ENCODE measurements at places on chromosomes 13 and 19. TPM values are rescaled to one million over a fixed set of nuclear protein-coding genes. Genes with fewer than 3 reads are reported as not detected.

GRCh38 chr13:76790980-76791819, 95.0 kb downstream of the KCTD12 start:
- DNase-seq, result no peak
- no peak overlapping the region for H3K27ac ChIP-seq
- no peaks in the 10 kb centered on the region for H3K36me3 ChIP-seq
- no peak overlapping the region for H3K4me3 ChIP-seq

- no peaks in the 10 kb centered on the region for H3K36me3 ChIP-seq
- DNase-seq, result no peak
- H3K27me3 ChIP-seq, result peaks cover 41% of the 10 kb centered on the region
- peaks cover 6% of the 10 kb centered on the region for H3K4me1 ChIP-seq
- H3K27ac ChIP-seq, result no peak overlapping the region
Observed at GRCh38 chr13:106500445-106500844, 35.0 kb downstream of the EFNB2 start.

ARGLU1 gene
- total RNA-seq, result 91.8 TPM

- peaks cover 8% of the 10 kb centered on the region for H3K36me3 ChIP-seq
- H3K27ac ChIP-seq, result peak overlapping the region; percentile 95
- H3K27me3 ChIP-seq, result no peaks in the 10 kb centered on the region
- H3K4me1 ChIP-seq, result peaks cover 41% of the 10 kb centered on the region
- no peak for DNase-seq
Observed at GRCh38 chr13:24511816-24512196, 772 bp downstream of the PARP4 start.

Data from activated CD8-positive, alpha-beta T cell treated with anti-CD3 and anti-CD28 coated beads for 36 hours (primary cell).